ENCODE measurements at places on chromosomes 7 and 10.

DNA sequence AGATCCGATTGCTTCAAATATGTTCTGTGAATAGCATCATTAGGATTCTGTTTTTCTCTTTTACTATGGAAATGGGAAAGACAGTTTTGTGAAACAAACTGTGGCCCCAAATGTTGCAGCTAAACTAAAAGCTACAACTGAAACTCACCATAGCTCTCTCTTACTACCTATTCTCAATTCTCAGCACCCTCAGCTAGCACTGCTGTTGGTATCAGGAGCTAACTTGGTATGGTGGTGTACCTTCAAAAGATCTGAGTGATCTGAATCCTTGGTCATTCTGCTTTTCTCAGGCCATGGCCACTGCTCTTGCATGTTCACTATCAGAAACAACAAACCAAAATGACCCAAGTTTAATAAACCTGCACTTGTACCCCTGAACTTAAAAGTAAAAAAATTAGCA is 1208.0 kb downstream of the SORCS1 start:
- no peak for DNase-seq

- no peak for DNase-seq
Observed at GRCh38 chr10:47021850-47022249, 110.6 kb downstream of the PTPN20 start.

GRCh38 chr10:11177381-11177780 is 159.7 kb downstream of the CELF2 start:
- DNase-seq, result peak; percentile 74

DNA sequence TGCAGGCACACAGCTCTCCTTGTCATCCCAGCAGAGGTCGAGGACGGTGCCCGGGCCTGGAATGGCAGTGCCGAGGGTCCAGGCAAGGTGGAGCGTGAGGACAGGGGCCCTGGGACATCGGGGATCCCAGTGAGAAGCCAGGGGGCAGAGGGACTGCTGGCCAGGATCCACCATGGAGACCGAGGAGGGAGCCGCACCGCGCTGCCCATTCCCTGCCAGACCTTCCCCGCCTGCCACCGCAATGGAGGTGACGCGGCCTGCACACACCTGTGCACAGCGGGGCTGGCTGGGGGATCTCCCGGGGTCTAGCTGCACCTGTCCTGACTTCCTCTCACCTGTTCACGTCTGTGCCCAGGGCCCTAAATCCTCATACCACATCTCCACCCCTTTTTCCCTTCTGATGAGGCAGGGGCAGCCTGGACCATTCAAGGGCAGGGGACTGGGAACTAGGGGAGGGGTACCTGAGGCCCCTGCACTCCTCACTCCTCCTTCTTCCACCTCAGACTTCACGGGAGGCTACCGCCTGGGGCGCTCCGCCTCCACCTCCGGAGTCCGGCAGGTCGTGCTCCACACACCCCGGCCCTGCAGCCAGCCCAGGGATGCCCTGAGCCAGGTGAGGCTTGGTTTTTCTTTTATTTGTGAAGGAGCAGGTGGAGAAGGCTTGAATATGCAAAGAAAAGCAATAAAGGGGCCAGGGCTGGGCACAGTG is 6.9 kb downstream of the NYAP1 start:
- no peak for DNase-seq

GRCh38 chr7:48102530-48102929 is 13.5 kb downstream of the UPP1 start:
- DNase-seq, result no peak

DNA sequence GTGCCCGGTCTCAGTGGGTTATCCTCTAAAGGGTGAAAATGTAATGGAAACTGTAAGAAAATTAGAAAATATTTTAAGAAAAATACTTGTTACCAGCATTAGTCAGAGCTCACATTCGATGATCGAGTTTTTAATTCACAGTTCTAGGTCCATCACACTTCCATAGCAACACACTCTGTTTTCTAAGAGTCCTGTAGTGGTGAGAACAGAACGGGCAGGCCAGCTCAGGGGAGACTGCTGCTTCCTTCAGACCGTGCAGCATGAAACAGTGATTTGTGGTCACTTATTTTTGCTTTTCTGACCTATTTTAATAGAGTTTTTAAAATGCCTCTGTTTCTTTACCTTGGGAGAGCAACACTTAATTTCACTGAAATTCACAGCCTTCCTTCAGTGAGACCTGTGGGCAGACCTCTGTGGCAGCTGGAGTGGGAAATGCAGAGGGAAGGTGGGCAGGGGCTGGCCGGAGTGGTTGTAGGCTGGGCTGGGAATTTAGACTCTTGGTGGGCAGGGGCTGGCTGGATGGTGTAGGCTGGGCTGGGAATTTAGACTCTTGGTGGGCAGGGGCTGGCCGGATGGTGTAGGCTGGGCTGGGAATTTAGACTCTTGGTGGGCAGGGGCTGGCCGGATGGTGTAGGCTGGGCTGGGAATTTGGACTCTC is 1.5 kb downstream of the SUN1 start:
- no peak for DNase-seq

DNA sequence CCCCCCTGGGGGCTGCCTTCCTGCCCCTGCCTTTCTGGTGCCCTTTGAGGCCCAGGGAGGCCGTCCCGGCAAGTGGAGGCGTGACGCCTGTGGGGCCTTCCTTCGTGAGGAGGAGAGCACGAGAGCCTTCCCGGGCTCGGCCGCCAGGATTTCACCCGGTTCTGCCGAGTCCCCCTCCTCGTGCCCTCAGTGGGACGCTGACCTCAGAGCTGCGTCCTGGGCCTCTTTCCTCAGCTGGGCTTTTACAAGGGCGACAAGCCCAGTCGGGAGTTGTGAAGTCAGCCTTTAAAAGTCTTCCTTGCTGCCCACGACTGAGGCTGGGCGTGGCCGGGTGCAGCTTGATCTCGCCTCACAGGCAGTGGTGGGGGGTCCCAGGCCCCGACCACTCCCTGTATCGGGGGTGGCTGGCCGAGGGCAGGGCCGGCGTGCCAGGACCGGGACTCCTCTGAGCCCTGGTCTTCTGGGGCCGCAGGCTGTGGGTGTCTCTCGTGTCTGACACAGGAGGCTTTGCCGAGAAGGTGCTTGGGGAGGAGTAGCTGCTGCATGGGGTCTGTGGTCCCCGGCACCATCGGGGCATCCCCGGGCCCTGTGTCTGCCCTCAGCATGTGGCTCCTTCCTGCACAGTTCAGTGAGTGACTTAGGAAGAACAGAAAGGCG is 41.8 kb downstream of the FAM20C start:
- peak; percentile 43 for DNase-seq

DNA sequence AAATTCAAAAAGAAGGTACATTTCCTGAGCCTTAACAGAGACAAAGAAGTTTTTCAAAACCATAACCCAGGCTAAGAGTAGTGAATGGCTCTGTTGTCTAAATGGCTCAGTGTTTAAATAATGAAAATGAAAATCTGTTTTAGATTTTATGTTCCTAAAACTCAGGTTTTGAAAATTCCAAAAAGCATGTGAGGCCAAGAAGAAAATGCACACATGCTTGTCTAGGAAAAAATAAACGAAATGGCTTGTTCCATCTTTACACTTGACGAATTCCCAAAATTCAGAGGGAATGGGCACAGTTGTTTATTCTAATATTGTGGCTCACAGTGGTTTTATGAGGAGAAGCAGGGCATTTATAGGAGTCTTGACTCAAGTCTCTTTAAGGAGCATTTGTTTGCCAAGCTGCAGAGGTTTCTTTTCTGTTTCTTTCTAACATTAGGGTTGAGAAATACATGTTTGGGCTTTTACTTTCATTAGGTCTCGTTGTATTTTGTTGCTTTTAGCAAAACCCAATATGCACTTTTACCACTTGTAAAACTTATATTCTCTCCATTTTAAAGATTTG is 527.6 kb upstream of the ANKRD30A start:
- DNase-seq, result no peak

- DNase-seq, result no peak
Observed at GRCh38 chr10:24804956-24805355, 81.3 kb upstream of the ARHGAP21 start.

GRCh38 chr7:151198945-151199848 is 11.1 kb downstream of the H2BK1 start:
- peak; percentile 11 for DNase-seq

GRCh38 chr7:23893176-23893941 is 183.3 kb downstream of the STK31 start:
- peak; percentile 77 for DNase-seq

- no peak for DNase-seq
Observed at GRCh38 chr7:22442187-22442881, 57.7 kb downstream of the STEAP1B start.

GRCh38 chr7:47480576-47481538 is 101.1 kb downstream of the TNS3 start:
- DNase-seq, result no peak

GRCh38 chr7:29306319-29306991 is 111.9 kb downstream of the CHN2 start:
- no peak for DNase-seq

DNA sequence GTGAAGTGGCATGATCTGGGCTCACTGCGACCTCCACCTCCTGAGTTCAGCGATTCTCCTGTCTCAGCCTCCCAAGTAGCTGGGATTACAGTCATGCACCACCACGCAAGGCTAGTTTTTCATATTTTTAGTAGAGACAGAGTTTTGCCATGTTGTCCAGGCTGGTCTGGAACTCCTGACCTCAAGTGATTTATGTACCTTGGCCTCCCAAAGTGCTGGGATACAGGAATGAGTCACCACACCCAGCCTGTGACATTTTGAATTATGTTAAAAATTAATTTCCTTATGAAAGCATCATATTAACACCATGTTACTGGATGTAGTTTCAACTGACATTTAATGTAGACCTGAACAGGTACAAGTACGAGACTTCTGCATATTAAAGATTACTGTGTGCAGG is 24.3 kb downstream of the ABCB4 start:
- DNase-seq, result no peak

- no peak for DNase-seq
Observed at GRCh38 chr10:558891-559766, 130.3 kb downstream of the DIP2C start.

DNA sequence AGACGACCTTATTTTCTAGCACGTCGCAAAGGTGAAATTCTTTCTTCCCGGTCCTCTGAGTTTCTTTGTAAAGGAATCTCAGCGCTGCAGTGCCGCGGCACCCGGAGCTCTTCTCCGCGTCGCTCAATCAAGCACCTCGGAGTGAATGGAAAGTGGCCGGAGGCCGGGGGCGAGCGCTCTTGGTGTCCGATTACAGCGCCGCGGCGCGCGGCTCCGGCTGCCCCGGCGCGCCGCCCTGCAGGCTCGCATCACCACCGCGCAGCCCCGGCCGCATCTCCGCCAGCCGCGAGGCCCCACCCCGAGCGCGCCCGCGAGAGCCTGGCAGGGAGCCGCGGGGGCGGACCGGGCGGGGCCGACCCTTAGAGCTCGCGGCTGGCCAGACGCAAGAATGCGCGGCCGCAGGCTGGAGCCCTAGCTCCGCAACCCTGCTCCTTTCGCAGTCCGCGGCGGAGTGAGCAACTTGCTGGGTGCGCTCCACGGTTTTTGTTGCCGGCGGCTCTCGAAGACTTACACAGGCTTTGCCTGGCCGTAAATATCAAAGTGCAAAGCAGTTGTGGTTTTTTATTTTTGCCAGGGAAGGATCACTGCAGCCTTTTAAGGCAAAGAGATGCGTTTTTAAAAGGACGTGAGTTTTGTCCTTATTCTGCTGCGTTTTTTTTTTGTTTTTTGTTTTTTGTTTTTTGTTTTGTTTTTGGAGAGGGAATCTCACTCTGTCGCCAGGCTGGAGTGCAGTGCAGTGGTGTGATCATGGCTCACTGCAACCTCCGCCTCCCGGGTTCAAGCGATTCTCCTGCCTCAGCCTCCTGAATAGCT is at the start of gene SEMA3C:
TSS of gene SEMA3C (minus strand) at position 143 of the 813 bp plus-strand sequence. CDS start 2,270 bp downstream, outside the sequence.
- peak; percentile 95 for DNase-seq

- no peak for DNase-seq
Observed at GRCh38 chr7:86212976-86213375, 430.7 kb upstream of the GRM3 start.

DNA sequence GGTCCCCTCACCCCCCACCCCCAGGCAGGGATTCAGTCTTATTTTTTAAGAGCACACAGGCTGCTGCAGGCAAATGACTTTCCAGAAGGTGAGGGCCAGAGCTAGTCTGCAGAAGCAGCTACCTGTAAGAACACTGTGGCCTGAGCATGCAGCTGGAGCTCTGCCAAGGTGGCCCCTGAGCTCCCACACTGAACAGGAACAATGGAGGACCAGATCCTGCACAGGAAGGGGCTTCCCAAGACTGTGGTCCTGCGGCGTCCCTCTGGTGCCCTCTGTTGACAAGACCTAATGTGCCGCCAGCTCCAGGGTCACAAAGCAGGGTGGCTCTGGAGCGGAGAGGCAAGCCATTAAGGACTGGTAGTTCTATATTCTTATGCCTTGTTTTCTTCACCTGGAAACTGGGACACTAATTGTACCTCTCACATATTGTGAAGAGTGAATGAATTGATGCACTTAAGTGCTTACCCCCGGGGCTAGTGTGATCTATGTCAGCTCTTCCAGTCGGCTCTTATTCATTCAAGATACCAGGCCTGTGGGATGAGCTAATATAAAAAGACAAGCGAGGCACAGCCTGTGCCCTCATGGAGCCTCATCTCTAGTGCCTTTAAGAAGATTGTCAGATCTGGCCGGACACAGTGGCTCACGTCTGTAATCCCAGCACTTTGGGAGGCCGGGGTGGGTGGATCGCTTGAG is 8.0 kb upstream of the BEND7 start:
- DNase-seq, result peak; percentile 41

- DNase-seq, result no peak
Observed at GRCh38 chr7:75740846-75741497, 2.2 kb upstream of the HIP1 start.

DNA sequence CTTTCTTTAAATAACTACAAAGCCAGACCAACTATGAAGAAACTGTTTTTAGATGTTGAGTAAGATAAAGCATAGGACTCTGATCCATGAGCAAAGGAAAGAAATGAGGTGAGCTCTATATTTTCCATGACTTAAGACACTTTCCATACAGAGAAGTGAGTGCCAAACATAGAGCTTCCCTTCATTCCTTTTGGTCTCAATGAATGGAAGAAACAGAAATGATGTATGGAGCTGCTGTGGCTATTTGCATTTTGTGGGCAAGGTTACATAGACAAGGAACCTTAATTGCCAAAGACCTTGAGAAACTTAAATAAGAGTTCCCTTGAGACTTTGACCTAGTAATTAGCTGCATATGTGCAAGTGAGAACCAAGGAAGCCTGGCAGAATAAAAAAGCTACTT is 1152.2 kb downstream of the XPNPEP1 start:
- DNase-seq, result no peak

GRCh38 chr7:50677638-50677996 is 105.1 kb downstream of the GRB10 start:
- no peak for DNase-seq

GRCh38 chr10:61964059-61964709 is 62.7 kb downstream of the ARID5B start:
- DNase-seq, result peak; percentile 59

DNA sequence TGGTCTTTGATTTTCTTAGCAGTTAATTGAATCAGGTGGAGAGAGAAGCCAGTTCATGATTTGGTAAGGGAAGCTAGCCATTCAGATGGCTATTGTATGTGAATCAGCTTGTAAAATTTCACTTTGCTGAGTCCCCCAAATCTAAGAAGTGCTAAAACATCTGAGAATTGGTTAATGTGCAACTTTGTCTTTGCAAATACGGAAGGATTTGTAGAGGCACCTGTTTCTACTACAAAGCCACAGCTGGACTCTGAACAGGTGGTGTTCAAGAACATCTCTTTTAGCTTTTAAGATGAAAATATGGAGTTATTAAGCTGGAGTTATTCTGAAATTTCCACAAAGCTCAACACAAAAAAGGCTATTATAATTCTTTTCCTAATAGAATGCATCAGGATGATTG is 132.6 kb downstream of the VPS50 start:
- no peak for DNase-seq

GRCh38 chr10:34677591-34677990 is 137.5 kb downstream of the PARD3 start:
- DNase-seq, result no peak

Data from umbilical cord (tissue), 2 donors.